ENCODE measurements at places on chromosomes 6 and 20.
A peak's percentile ranks its signal among the peaks of the same experiment; 100 is the strongest.

GRCh38 chr6:90809035-90809434, 222.2 kb upstream of the MAP3K7 start:
- no peak for DNase-seq

GRCh38 chr20:48275286-48276020, 490.2 kb upstream of the SULF2 start:
- no peak for DNase-seq

- no peak for DNase-seq
Measured at GRCh38 chr20:1389703-1390580, 2.9 kb downstream of the FKBP1A start.

GRCh38 chr20:5430670-5431069, 113.9 kb upstream of the PROKR2 start:
- no peak for DNase-seq

DNA sequence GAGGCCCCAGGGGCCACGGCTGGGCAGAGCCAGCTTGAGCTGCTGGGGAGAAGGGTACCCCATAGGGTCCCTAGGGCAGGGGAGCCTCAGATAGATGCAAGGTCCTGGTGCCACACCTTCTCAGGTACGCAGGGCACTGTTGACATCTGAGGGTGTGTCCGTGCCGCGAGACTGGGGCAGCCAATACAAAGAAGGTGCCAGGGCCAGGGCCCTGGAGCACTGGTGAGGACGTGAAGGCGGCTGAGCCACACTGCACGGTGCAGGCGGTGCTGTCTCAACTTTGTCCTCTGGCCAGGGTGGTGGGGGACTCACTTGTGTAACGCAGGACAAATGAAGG, 649 bp upstream of the LRRC73 start:
- no peak for DNase-seq

GRCh38 chr6:161318456-161318855, 44.6 kb upstream of the AGPAT4 start:
- DNase-seq: no peak

DNA sequence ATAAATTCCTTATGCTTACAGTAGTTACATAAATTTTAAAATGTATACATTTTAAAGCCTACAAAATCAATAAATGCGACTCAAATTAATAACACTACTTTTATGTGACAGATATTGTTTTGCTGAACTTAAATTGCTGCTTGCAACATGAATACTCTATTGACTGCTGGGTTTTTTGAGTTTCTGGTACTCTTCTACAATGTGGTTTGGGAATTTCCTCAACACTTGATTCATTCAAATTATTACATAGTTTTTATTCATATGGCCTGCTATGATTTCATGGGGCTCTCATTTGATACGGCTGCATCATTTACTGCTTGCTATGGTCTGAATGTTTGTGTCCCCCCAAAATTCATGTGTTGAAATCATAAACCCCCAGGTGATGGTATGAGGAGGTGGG, 2.3 kb upstream of the TXLNB start:
- no peak for DNase-seq

- DNase-seq: no peak
Measured at GRCh38 chr20:9300080-9300479, 214.3 kb upstream of the LAMP5 start.

DNA sequence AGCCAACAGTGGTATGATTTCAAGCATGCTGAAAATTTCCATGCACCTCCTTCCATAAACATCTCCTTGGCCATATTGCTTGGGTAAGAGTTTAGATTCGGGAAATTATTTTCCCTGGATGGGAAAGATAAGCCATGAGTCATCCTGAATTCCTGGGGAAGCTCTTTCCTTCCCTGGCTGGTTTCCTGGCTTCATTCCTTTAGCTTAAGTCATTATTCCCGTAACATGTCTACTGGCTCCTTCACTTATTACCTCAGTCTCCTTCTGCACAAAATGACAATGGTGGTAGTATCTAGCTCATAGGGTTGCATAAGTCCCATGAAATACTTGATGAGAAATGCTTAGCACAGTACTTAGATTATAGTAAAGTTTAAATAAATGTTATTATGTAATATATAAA, 27.6 kb downstream of the TINAG start:
- DNase-seq: no peak

- peak; percentile 81 for DNase-seq
Measured at GRCh38 chr6:6676910-6677441, 88.5 kb downstream of the LY86 start.

GRCh38 chr6:128743974-128744765, 138.8 kb upstream of the LAMA2 start:
- no peak for DNase-seq

GRCh38 chr6:85866370-85866730, 223.7 kb upstream of the SYNCRIP start:
- no peak for DNase-seq

DNA sequence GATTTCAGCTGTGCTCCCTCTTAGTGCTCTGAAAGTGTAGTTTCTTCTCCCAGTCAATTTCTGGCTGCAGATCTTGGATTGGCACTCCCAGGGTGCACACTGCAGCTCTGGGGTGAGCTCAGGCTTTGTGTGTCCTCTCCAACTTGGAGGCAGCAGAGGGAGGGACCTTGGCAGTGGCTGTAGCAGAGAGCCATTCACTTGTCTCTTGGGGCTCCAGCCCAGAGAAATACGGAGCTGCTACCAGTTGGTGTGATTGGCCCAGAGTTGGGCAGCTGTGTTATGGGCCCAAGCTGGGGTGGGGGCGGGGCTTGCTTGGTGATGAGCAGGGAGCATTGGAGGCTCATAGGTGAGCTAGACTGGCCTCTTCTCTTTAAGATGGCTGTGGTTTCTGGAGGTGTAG, 65.9 kb downstream of the KLHL32 start:
- no peak for DNase-seq

DNA sequence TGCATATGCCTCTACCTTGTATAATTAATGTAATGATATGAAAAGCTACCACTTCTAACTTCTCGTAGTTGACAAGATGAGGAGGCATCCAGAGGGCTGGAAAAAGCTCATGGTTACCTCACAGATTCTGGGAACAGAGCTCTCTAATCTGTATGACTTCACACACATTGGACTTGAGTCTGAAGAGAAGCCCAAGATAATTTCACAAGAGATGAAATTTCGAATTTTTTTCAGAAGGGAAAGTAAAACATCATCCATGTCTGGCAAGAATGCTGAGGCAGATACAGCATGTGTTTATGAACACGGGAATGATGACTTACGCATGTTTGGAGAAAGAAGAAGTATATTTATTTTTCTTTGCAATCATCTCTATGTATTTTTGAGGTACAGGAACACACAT, 141.8 kb upstream of the TENT5A start:
- DNase-seq: no peak

GRCh38 chr6:85620308-85620707, 22.4 kb downstream of the SYNCRIP start:
- no peak for DNase-seq

- no peak for DNase-seq
Measured at GRCh38 chr6:79862126-79862525, 85.2 kb downstream of the ELOVL4 start.

DNA sequence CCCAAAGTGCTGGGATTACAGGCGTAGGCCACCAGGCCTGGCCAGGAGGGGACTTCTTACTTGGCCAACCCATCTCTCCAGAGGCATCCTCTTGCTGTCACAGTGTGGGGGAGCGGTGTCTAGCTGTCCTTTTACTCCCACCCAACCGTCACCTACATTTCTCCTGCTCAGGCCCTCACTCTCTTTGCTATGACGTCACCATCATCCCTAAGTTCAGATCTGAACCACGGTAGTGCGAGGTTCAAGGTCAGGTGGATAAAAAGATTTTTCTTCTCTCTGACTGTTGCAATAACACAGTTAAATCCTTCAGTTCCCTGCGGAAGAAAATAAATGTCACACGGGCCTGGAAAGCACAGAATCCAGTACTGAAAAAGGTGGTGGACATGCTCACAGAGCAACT, 7.3 kb upstream of the RAET1L start:
- no peak for DNase-seq

GRCh38 chr6:164791498-164791897, 517.9 kb downstream of the C6orf118 start:
- no peak for DNase-seq

GRCh38 chr20:53883098-53883911, 187.1 kb downstream of the BCAS1 start:
- peak; percentile 52 for DNase-seq

DNA sequence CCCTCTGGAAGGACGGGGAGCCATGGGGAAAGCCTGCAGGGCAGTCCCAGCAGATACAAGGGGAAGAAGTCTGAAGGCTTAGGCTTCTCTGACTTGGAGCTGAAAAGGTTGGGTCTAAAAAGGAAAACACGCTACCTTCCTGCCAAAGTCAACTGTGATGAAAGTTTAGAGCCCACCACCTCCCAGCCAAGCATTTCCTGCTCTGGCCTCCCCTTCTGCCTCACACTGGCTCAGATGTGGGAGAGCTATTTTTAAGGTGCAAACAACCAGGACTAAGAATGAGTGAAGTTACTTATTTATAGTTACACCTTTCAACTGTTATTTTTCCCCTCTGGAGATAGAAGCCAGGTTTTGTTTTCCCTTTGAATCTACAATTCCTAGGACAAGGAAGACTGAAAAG, 21.2 kb downstream of the NEDD9 start:
- no peak for DNase-seq

DNA sequence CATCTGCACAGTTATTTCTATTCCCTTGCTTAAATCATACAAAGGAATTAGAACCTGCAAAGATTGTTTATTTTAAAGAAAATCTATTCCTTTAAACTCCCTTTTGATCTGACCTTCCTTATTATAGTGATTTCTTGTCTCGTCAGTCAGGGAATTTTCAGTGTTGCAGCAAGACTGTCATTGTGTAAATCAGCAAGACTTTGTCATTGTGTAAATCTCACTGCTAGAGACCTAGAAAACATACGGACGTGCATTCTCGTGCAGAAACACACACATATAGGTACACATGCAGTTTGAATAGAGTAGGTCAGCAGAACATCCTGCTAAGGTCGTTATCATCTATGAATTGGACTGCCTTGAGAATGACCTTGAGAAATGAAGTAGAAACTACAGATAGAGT, 6.2 kb upstream of the SGK1 start:
- DNase-seq: no peak

DNA sequence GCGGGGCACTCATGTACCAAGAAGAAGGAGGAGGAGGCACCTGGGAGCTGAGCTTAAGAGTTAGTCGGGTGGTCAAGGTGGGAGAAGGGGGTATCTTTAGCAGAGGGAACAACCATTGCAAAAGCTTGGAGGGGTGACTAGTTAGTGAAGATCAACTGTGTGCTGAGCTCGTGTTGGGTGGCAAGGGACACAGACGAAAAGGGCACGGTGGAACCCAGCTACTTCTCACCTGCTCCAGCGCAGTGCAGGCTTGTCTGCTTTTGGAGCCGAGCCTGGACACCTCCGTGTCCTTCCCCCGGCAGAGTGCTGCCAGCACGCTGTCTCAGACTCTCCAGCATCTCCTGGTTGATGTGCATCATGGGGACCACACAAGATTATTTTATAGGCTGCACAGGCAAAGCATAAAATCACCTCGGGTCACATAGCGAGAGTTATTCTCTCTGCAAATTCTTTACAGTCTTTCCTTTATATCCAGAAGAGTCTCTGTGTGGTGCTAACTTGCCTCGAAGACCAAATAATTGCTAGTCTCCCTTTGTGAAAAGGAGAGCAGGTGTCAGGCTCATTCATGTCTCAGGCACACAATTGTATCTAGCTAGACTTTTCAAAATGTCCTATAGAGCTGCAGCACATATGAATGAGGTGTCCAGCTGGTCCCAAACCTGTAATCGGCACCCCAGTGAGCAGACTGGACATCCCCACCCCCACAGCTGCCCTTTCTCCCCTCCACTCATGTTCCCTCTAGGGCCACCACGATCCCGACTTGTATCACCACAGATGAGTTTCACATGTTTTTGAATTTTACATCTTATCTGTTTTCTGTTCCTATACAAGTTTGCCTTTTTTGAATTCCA, 123.4 kb downstream of the CEBPB start:
- no peak for DNase-seq

DNA sequence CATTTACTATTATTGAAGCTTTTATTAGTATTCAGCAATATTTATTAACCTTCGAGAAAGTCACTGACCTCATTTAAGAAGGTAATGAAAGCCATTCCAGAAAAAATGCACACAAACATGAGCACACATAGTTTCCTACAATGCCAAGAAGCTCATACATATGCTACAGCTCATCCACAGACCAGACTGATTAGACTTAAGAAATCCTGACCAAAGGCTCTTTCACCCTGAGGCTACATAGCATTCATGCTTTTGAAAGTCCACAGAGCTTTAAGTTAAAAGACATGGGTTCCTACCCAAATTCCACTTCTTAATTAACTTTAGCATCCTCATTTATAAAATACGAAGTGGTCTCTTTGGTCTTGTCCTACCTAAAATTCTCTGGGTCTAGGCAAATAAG, 430.4 kb downstream of the TBC1D32 start:
- no peak for DNase-seq

DNA sequence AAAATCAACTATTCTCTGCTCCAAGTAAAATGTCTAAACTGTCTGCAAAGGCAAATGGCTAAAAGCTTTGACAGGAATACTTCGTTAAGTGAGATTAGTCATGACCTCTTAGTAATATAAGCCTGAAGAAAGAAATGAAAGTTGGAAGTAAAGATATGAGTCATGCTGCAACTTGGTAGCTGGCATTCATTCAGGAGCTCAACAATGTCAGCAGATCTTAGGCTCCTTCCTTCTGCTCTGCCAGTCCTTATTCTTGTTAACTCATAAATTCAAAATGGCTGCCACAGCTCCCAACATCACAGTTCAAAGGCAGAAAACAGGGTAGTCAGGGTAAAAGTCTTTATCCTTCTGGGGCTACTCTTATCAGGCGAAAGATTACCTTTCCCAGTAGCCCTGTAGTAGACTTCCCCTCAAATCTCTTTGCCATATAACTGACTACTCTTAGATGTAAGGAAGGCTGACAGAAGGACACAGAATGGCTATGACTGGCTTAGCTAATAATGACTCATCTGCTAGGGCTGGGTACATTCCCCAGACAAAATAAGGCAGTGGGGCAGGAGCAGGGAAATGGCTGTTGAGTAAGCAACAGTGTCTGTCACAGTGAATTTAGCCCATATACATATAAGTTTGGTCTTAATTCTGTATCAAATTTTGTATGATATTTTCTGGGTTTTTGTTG, 24.4 kb upstream of the C6orf62 start:
- DNase-seq: peak; percentile 48

- no peak for DNase-seq
Measured at GRCh38 chr6:53959717-53960116, 151.5 kb upstream of the MLIP start.

- no peak for DNase-seq
Measured at GRCh38 chr6:131652472-131652871, 15.4 kb downstream of the ENPP3 start.

DNA sequence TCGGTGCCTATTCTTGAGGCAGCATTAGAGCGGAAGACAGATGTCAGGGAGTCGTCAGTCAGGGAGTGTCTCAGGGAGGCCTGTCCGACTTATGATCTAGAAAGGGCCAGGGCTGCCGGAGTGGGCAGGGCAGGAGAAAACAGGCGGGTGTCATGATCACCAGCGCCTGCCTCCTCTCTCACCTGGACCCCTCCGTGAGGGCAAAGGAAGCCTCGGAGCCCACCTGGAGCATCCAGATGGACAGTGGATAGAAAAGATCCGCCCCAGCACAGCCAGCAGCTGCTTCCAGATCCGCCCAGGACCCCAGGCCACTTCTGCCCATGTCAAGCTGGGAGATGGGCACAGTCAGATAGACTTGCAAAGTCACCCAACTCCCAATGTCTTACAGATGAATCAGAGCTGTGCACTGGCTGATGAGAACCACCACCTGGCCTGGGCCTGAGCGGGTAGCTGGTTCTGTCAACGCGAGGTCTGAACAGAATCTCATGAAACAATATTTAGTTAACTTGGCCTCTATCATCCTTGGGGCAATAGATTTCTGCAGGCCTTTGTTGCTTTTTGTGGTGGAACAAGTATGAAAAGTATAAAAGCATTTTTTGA, 22.2 kb downstream of the PSMG4 start:
- DNase-seq: no peak
